ENCODE measurements at places on chromosomes 2 and 18. TPM values are rescaled to one million over a fixed set of nuclear protein-coding genes. Genes with fewer than 3 reads are reported as not detected.

DNA sequence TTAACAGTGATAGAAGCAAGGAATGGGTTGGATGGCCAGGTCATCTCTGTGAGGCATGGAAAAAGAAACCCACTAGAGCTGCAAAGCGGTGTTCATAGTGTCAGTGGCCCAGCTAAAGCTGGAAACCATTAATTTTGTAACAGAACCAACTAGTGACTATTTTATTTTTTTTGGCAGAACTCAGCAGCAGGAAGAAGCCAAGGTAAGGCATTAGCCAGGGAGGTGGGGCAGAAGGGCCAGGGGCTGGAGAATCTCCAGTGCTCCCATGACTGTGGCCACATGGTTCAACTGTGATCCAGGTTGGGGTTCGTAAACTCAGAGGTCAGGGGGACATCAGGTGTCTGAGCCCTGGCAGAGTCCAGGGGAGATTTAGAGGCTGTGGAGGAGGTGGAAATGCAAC lies 25.9 kb upstream of the YES1 start:
- DNase-seq: no peak
- H3K36me3 ChIP-seq: no peaks in the 10 kb centered on the region
- H3K4me3 ChIP-seq: no peak overlapping the region
- no peaks in the 10 kb centered on the region for H3K27me3 ChIP-seq
- H3K27ac ChIP-seq: no peak overlapping the region
- peaks cover 3% of the 10 kb centered on the region for H3K4me1 ChIP-seq

The SFT2D3 gene
- 9.6 TPM for total RNA-seq

- H3K27me3 ChIP-seq: no peaks in the 10 kb centered on the region
- H3K36me3 ChIP-seq: no peaks in the 10 kb centered on the region
- H3K4me1 ChIP-seq: no peaks in the 10 kb centered on the region
- H3K4me3 ChIP-seq: no peak overlapping the region
- no peak for DNase-seq
Observed at GRCh38 chr2:106804161-106804560, 81.8 kb downstream of the ST6GAL2 start.

GRCh38 chr18:21012308-21012707 lies 99.3 kb downstream of the ROCK1 start:
- H3K36me3 ChIP-seq: peaks cover 34% of the 10 kb centered on the region
- H3K4me1 ChIP-seq: no peaks in the 10 kb centered on the region
- no peak overlapping the region for H3K27ac ChIP-seq
- H3K27me3 ChIP-seq: no peaks in the 10 kb centered on the region
- no peak overlapping the region for H3K4me3 ChIP-seq

DNA sequence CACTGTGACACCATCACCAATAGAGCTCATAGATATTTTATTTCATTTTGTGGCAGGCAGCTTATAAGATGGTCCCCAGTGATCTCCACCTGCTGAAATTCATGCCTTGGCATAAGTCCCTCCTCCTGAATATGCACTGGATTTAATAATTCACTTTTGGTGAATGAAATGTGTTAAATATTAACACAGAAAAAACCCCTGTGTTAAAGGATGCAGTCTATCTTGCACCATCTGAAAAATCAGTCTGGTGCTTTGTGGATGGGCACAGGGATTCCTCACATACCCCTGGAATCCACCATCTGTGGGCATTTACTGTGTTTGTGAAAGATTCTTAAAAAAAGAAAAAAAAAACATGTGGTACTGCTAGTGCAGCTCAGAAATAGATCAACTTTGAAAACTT lies 26.1 kb upstream of the WIPF1 start:
- H3K36me3 ChIP-seq: no peaks in the 10 kb centered on the region
- H3K4me1 ChIP-seq: peaks cover 8% of the 10 kb centered on the region
- no peaks in the 10 kb centered on the region for H3K27me3 ChIP-seq
- DNase-seq: no peak
- H3K27ac ChIP-seq: no peak overlapping the region

Measured in esophagus muscularis mucosa (tissue), 4 donors.